Epithelial cell of proximal tubule (primary cell): ENCODE measurements at places on chromosomes 11 and 22. TPM values are rescaled to one million over a fixed set of nuclear protein-coding genes. Genes with fewer than 3 reads are reported as not detected.

Gene LIF
- 48.7 and 49.8 TPM in 2 replicates for total RNA-seq

Gene SNX15
- 16.5 and 18.5 TPM in 2 replicates for total RNA-seq

Gene KIRREL3
- 3.8 and 5.1 TPM in 2 replicates for total RNA-seq

Gene HSPB2
- 0.29 TPM in 1 of 2 replicates, not detected in the other for total RNA-seq

Gene KCNQ1
- 0.46 and 1.4 TPM in 2 replicates for total RNA-seq

Gene NAALADL1
- 14.7 and 27.9 TPM in 2 replicates for total RNA-seq

Gene CLP1
- total RNA-seq, result 13.1 and 24.0 TPM in 2 replicates

Gene ZNRF3
- 12.2 and 15.6 TPM in 2 replicates for total RNA-seq

Gene TEX12
- total RNA-seq, result not detected in 2 replicates
